ENCODE measurements at places on chromosomes 7 and 10.
A peak's percentile ranks its signal among the peaks of the same experiment; 100 is the strongest.

GRCh38 chr7:155594961-155595366, 48.6 kb upstream of the CNPY1 start:
- no peak for DNase-seq

DNA sequence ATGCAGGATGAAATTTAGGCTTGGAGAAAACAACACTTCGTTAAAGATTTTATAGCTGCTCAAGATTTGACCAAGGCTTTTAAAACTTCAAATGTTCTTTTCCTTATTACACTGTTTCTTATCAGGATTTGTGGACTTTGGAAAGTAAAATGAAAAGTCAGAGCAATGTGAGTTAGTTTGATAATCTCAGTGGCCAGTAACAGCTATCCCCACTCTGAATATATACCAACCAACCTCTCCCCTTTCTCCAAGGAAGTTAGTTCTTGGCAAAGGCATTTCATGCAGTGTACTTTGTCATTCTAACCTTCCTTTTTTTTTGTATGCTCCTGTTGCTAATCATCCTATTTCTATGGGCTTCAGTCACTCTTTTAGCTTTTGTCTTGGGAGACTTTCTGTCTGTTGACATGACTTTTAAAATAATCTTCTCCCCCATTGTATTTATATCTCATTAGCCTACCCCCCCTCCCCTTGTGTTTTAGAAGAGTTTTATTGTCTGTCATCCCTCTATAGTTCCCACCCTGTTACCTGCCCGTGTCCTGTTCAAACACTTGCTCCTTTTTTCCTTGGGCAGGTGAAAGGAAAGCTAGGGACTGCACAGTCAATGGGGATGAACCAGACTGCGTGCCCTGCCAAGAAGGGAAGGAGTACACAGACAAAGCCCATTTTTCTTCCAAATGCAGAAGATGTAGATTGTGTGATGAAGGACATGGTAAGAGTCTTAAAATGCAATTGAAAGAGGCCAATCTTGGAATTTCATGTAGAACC, 16.7 kb downstream of the FAS start:
- no peak for DNase-seq

GRCh38 chr7:14233076-14233867, 243.8 kb upstream of the ETV1 start:
- DNase-seq = no peak

DNA sequence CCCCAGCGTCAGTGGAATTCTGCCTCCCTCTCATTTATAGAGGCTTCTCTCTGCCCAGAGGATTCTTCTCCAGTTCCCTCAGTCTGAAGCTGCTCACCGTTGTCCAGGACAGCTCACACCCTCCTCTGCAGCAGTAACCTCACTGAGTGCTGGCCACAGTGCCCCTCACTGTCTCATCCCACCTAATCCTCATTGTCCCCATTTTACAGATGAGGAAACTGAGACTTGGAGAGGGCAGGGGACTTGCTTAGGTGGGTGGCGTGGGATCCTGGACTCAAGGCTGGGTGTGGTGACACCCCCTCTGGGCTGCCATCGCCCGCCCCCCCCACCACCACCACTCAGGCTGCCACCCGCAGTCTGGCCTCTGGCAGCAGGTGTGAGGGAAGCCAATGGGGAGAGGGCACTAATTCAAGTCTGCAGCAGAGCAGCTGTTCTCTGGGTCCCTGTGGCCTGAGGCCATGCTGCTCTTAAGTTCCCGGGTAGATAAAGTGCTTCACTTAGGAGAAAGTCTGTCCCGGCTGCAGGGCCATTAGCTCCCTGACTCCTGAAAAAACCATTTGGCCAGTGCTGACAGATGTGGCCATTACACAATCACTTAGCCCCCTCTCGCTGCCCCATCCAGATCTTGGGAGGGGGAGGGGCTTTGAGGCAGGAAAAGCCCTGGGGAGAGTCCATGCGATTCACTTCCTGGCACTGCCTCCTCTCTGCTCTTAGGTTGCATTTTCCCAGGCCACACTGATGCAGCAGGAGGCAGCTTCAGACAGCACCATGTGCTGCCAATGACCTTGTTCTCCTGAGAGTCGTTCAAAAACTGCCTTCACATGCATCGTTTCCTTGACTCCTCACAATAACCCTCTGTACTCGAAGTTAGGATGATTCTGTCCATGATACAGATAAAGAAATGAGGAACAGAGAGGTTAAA, 36.3 kb downstream of the DRGX start:
- DNase-seq = no peak

DNA sequence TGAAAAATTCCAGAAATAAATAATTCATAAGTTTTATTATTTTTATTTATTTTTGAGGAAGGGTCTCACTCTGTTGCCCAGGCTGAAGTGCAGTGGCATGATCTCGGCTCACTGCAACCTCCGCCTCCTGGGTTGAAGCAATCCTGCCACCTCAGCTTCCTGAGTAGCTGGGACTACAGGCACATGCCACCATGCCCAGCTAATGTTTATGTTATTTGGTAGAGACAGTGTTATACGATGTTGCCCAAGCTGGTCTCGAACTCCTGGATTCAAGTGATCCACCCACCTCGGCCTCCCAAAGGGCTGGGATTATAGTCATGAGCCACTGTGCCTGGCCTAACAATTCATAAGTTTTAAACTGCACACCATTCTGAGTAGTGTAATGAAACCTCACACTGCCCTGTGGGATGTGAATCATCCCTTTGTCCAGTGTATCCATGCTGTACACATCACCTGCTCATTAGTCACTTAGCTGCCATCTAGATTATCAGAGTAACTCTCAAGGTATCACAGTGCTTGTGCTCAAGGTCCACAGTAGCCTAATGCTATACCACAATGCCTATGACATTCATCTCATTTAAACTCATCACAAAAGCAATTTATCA, 17.9 kb downstream of the RTKN2 start:
- DNase-seq = no peak

GRCh38 chr7:140924019-140924820, 509 bp downstream of the BRAF start:
- DNase-seq = peak; percentile 79

GRCh38 chr7:98618786-98619185, 1.7 kb downstream of the NPTX2 start:
- no peak for DNase-seq

GRCh38 chr10:91220954-91221675, 652 bp downstream of the PCGF5 start:
- no peak for DNase-seq

All from activated CD4-positive, CD25-positive, alpha-beta regulatory T cell (primary cell).